Stimulated activated CD4-positive, alpha-beta T cell treated with anti-CD3 and anti-CD28 coated beads, Interleukin-2, amount 100 ng/mL, for 4 hours (primary cell): ENCODE measurements at places on chromosomes 6 and 20.

DNA sequence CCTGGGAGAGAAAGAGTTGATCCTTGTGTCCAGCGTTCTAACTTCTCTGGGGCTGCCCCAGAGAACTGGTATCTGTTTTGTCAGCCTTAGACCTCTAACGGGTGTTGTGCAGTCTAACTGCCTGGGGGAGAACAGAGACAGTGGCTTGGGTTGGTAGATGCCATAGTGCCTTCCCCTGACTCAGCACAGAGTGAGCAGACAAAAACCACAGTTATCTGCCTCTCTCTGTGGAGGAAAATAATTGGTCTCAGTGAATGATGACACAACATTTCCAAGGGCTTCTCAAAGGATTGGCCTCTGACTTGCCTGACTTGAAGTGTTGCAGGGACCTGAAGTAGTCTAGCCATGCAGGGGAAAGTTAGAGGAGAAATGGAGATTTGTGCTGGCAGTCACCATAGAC is 226.2 kb upstream of the MAN1A1 start:
- no peak for DNase-seq

DNA sequence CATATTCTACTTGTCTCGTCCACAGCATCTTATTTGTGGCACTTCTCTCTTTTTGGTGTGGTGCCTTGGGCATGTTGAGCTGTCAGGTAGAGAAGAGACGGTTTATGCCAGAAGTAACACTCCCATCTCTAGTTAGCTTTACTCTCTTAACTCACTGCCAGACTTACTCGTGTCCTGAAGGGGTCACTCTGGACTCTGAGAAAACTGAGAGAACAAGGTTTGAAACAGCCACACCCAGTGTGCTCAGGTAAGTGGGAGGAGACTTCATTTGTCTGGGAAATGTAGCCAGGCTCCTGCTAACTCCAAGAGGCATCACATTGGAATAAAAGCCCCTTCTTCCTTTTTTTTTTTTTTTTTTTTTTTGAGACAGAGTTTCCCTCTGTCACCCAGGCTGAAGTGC is 360.8 kb downstream of the QKI start:
- no peak for DNase-seq

- no peak for DNase-seq
Observed at GRCh38 chr6:96683819-96684528, 121.0 kb downstream of the FHL5 start.

GRCh38 chr6:35633579-35634089 is 55.1 kb downstream of the FKBP5 start:
- DNase-seq: no peak

- DNase-seq: no peak
Observed at GRCh38 chr6:12572896-12573827, 143.4 kb upstream of the PHACTR1 start.

DNA sequence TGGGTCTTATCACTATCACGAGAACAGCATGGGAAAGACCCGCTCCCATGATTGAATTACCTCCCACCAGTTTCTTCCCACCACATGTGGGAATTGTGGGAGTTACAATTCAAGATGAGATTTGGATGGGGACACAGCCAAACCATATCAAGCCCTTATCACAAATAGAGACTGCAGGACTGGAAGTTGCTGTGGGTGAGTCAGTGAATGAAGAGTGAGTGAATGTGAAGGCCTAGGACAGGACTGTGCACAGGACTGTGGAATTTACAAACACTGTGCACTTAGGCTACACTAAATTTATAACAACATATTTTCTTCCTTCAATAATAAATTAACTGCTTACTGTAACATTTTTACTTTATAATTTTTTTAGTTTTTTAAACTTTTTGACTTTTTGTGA is 30.2 kb upstream of the BCAS1 start:
- no peak for DNase-seq

DNA sequence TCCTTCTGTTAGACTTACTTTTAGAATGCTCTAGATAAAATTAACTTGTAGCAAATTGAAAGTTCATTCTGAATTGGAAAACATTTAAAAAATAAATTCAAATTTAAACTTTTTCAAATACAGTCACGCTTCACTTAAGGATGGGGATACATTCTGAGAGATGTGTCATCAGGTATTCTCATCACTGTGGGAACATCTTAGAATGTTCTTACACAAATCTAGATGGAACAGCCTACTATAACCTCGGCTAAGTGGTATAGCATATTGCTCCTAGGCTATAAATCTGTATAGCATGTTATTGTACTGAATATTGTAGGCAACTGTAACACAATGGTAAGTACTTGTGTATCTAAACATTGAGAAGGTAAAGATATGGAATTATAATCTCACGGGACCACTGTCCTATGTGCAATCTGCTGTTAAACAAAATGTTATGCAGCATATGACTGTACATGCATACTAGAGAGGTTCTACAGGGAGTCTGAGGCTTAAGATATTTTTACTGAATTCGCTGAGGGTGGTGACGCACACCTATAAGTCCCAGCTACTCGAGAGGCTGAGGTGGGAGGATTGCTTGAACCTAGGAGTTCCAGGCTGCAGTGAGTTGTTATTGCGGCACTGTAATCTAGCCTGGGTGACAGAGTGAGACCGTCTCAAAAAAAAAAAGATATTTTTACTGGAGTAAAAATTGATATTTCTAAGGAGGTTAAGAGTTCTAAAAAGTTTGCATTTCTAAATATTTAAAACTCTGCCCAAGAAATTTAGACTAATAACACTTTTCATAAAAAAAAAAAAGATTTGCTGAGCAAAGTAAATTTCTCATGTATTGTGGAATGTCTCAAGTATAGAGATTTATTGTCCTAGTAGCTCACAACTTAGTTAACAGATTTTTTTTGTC is 87.3 kb upstream of the TULP1 start:
- no peak for DNase-seq

DNA sequence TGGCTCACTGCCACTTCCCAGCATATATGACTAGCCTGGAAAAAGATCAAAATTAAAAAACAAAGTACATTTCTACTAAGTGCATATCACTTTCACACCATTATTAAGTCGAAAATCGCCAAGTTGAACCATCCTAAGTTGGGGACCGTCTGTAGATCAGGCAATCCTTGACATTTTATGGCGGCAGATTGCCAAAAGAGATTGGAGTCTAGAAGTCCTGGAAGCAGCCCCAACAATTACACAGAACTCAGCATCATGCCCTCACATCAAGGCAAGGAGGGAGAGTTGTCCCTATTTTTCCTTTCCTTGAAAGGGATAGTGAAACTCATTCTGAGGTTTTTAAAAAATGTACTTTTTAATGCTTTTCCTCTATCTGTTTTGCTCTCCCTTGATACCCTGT is 30.7 kb downstream of the SLC22A3 start:
- no peak for DNase-seq

DNA sequence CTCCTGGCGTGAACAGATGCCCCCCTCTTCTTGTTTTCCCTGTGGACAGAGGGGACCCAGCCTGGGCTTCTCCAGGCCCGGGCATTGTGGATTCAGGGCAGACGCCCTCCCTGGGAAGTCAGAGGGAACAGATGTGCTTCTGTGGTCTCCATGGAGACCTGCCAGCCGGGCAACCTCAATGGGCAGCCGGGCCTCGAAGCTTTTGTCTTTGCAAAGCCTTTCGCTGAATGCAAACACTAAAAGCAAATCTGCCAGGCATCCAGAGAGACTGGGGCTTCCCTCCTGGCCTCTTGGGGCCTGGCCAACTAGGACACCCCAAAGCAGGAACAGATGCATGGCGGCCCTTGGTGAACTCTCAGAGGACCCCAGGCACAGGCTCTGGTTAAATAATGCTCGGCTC is 370.0 kb upstream of the SULF2 start:
- DNase-seq: no peak

- DNase-seq: no peak
Observed at GRCh38 chr6:69948479-69949114, 82.2 kb downstream of the COL19A1 start.
